ENCODE measurements at places on chromosomes 1 and 21. TPM values are rescaled to one million over a fixed set of nuclear protein-coding genes. Genes with fewer than 3 reads are reported as not detected.

Gene ADSS2
- 67.7 TPM for total RNA-seq

Gene FCRL5
- 0.78 TPM for total RNA-seq

DNA sequence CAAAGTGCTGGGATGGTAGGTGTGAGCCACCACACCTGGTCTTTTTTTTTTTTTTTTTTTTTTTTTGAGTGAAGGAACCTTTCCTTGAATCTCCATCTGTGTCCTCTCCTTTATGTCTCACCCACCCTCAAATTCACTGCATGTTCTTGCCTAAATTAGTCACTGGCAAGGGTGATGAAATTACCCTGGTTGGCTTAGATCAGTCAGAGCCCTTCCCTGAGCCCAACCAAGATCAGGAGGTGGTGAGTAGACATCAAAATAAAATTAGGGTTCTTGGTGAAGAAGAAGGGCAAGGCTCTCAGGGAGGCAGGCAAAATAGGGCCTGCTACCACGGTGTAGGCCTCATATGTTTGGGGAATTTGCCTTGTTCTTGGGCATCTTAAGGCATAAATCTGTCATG is 5.3 kb upstream of the TNN start:
- ATAC-seq = no peak

DNA sequence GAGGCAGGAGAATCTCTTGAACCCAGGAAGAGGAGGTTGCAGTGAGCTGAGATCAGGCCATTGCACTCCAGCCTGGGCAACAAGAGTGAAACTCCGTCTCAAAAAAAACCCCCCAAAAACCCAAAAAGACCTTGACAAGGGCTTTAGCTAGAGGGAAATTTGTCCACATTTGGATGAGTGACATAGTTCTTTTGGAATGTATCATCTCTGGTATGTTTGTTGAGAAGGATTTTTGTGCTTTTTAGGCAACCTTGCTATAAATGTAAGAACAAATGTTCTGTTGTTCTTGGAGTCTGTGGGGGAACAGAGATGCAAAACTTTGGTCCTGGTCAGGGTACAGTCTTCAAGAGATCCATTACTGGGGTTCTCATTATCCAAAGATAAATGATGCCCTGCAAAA is 28.9 kb downstream of the INAVA start:
- no peak for ATAC-seq

DNA sequence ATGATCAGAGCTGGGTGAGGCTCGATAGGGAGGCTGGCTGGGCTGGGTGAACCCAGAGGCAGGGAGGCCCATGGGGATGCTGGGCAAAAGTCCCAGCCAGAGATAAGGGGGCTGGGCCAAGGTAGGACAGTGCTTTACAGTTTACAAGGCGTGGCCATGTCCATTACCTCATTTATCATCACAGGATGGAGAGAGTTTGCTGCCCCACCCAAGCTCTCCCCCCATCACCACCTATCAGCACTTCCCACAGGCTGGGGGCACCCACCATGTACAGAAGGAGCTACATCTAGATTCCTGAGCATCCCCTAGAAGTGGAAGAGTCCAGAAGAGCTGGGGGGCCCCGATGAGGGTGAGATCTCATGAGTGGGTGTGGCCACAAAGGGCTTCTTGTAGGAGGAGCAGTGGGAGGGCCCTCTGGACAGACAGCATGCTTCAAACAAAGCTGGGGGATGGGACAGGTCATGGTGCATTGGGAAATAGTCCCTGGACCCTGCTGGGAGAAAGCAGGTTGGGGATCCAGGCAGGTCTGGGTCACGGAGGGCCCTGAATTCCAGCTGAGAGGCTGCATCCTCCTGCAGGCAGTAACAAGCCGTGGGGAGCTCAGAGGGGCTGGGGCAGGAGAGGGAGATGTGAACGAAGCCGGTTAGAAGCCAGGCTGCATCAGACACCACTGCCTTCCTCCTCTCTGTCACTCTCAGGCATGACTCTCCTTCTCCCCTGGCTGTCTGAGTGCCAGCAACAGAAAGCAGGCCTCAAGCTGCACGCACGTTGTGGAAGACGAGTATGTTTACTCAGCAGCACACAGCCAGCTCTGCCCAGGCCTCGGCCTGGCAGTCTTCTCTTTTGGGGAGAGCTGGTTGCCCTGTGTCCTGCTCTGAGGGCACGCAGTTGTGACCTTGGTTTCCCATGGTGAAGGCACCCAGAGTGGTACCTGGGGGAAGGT is 202.3 kb downstream of the HIVEP3 start:
- no peak for ATAC-seq

Data from motor neuron (in vitro differentiated cells).